H4 (cell line): ENCODE measurements at places on chromosomes 16 and 17. TPM values are rescaled to one million over a fixed set of nuclear protein-coding genes. Genes with fewer than 3 reads are reported as not detected.
A peak's percentile ranks its signal among the peaks of the same experiment; 100 is the strongest.

The CTRB2 gene
- total RNA-seq, result not detected in 2 replicates

The NETO2 gene
- total RNA-seq, result 58.7 and 69.8 TPM in 2 replicates

The BTBD17 gene
- total RNA-seq, result not detected in 2 replicates

The SPNS2 gene
- 0.06 and 0.52 TPM in 2 replicates for total RNA-seq

The KRTAP2-3 gene
- total RNA-seq, result 0.21 TPM in 1 of 2 replicates, not detected in the other

The PRAC2 gene
- total RNA-seq, result not detected in 2 replicates

The STAT5A gene
- total RNA-seq, result 0.35 and 0.41 TPM in 2 replicates

DNA sequence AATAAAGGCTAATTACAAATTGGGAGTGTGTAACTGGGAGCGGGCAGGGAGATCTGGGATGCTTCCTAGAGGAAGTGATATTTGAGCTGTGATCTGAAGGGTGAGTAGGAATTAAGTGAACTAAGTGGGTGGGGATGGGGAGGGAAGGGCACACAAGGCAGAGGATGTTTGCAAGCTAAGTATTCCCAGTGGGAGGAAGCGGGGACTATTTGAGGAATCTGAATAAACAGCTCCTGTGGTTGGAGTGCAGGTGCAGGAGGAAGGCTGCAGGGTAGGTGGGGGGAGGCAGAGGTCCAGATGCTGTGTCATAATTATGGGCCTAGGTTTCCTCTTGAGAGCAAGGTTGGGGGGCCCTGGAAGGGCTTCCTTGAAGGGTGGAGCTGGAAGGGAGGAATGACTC, 102.1 kb upstream of the HS3ST2 start:
- no peak for DNase-seq

- DNase-seq, result no peak
Observed at GRCh38 chr16:81641395-81642106, 137.5 kb upstream of the PLCG2 start.

DNA sequence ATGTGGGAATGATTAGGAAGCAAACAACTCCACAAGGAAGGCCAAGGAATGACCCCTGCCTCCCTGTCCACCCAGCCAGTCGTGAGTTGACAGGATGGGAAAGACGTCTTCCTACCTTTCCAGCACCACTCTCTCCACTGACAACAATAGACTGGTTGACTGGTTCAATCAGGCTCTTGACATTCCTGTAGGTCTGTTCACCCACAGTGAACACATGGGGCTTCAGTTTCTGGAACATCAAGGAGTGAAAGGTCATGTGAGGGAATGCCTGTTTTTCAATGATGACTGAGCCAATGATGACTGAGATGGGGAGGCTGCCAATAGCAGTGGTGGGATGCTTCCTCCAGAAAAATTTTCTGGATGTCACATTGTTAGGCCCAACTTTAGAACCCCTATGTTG, 9.6 kb downstream of the MYO19 start:
- DNase-seq, result no peak

DNA sequence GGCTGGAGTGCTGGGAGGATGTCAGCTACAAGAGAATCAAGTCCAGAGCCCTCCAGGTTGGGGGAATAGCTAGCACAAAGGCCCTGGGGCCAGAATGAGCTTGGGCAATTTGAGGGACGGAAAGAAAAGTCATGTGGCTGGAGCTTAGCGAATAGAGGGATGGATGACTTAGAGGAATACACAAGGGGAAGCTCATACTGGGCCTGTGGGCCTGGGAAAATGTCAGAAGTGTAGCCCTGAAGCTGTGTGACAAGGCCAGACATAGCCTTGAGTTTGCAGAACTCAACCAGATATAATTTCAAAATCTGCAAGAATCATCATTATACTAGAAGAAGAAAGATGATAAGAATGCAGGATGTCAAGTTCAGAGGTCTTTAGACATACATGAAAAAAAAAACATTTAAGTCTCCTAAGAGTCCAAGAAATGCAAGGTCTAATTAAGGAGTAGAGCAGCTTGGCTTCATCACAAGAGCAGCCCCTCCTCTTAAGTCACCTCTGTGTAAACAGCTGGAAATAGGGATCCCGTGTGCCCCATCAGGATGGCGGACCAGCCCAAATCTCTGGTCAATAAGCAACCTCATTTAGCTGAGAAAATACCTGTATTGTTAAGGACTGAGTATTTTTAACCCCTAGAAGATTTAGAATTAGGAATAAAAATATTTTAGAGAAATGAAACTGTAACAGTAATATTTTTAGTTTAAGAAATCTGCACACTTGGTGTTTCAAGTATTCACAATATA, 66.6 kb downstream of the ABCC12 start:
- no peak for DNase-seq

- no peak for DNase-seq
Observed at GRCh38 chr17:27336184-27336583, 42.3 kb downstream of the WSB1 start.

DNA sequence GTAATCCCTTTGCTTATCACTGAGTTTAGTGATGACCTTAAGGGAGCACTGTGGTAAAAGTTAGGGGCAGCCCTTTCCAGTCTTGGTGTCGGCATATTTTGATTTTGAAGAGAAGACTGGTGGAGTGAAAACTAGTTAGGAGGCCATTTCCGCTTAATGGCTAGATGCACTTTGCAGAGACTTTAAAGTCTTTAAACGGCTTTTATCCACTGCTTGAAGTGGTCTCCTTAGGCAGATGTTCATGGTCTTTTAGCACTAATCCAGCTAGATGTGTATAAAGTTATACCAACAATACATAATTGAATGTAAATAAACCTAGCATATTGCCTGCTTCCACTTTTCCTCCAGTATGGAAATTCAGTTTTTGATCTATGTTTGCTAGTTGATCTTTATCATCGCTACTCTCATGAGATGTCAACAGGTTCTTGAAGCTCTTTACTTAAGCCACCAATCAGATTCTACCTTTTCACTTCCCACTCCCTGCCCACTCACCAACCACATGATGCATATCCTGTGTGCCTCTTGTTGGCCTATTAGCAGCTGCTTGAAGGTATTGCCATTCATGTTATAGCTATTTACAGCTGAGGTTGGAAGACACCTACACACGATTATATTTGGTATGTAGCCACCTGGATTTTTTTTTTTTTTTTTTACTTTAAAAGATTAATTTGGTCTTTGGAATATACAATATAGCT, 132.0 kb downstream of the NLK start:
- no peak for DNase-seq

GRCh38 chr17:65886315-65887245, 305.4 kb downstream of the CEP112 start:
- DNase-seq, result no peak

DNA sequence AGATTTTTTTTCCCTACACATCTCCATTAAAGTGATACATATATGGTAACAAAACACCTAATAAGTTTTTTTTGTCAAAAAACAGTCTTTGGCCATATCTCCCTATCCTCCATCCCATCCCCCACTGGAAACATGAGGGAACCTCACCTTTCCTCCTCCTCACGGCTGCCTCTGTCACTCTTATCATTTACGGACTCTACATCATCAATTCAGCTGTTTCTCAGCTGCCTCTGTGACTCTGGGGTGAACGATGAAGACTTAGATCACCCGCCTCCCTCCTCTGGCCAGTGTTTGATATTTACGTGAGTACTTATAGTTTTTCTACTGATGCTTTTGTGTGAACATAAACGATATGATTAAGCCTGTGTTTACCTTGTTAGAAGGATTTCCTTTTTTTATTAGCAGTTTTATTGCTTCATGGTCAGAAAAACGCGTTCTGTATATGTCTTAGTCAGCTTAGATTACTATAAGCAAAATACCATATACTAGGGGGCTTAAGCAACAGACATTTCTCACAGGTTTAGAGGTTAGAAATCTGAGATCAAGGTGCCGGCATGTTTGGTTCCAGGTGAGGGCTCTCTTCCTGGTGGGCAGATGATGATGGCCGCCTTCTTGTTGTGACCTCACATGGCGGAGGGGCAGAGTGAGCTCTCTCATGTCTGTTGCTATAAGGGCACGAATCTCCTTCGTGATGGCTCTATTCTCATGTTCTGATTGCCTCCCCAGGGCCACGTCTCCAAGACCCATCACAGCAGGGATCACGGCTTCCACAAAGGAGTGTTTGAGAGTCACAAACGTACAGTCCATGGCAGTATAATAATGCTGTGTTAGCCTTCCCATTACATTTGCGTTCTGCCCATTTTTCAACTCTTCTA, 32.1 kb downstream of the DNAH17 start:
- DNase-seq, result no peak

DNA sequence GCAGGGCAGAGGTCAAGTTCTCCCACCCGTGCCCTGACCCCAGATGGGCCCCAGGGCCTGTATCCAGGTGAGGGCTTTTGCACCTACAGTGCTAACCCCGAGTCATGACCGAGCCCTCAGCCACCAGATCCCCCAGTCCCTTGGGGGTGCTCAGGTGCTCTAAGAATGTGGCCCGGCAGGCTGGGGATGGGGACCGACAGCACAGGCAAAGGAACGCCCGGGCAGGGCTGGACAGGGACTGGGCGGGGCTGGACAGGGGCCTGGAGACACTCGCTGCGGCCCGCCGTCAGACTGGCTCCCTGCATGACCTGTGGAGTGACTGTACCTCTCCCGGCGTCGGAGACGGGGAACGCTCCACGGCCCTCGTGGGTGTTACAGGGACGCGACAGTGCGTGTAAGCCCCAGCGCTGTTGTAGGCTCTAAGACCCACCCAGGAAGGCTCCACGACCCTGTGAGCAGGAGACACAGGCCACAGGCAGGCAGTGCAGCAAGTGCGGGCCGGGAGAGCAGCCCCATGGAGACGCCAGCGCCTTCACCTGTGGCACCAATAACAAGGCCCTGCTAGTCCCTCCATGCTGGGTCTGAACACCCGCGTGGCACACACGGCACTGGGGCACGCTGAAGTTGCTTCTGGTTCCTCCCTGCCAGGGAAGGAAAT, 38.8 kb downstream of the CBFA2T3 start:
- no peak for DNase-seq

GRCh38 chr17:43787728-43788127, 7.5 kb downstream of the CFAP97D1 start:
- DNase-seq, result no peak

GRCh38 chr17:34222722-34223497, 32.2 kb upstream of the CCL2 start:
- no peak for DNase-seq

DNA sequence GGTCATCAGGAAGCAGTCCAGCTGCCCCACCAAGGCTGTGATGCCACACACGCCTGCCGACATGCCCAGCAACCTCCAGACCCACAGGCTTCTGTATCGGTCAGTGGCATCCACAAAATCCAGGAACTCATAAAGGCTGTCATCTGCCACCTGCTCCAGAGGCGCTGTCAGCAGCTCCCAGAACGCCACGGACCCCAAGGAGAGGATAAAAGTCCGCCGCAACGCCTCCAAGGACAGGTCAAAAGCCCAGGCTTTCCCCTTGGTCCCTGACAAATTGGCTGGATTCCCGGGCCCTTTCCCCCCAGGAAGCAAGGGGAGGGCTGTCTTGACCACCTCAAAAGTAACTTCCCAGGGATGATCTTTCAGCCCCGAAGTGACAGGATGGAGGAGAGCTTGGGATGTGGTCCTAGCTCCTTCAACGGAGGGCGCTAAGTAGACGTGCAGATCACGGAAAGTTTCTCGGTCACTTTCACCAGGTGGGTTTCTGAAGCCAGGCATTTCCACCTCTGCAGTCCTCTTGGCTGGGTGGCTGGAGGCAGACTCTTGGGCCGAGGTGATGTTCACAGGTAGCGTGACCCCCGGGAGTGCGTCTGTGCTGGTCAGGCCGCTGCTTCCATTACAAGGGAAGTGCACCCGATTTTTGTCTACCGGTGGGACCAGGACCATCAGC, 854 bp downstream of the MFSD6L start:
- DNase-seq, result no peak

GRCh38 chr16:23286131-23286532, 16.0 kb upstream of the SCNN1B start:
- DNase-seq, result no peak

DNA sequence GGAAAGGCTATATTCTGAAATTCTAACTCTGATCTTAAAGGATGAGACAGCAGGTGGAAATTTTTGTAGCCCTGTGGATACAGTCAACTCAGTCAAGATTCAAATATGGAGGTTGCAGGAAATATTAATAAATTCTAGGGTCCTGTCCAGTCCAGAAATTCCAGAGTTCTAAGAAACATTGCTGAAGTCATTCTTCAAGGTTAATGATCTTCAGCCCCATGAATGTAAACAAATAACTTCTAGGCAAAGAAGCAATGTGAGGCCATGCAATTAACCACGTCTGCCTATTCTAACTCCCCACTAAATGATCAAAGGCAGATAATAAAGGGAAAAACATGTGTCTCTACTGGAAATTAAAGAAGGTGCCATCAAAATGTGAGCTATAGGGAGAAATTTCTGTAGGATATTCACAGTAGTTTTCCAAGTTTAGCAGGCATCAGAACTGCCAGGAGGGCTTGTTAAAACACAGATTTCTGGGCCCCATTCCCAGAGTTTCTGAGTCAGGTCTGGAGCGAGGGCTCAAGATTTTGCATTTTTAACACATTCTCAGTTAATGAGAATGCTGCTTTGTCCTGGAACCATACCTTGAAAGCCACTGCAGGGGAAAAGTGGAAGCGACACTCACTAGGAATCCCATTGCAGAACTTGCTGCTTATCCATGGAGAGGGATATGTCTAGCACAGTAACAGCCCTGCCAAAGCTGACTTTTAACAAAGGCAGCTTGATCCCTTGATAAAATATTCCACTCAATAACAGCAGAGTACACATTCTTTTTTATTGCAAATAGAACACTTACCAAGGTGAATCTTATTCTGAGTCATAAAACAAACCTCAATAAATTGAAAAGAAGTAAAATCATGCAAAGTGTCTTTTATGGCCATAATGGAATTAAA, 61.8 kb downstream of the DNAH3 start:
- no peak for DNase-seq

- DNase-seq, result no peak
Observed at GRCh38 chr17:47618410-47618809, 31.3 kb upstream of the KPNB1 start.

- no peak for DNase-seq
Observed at GRCh38 chr16:2022723-2023091, 3.1 kb downstream of the NPW start.

DNA sequence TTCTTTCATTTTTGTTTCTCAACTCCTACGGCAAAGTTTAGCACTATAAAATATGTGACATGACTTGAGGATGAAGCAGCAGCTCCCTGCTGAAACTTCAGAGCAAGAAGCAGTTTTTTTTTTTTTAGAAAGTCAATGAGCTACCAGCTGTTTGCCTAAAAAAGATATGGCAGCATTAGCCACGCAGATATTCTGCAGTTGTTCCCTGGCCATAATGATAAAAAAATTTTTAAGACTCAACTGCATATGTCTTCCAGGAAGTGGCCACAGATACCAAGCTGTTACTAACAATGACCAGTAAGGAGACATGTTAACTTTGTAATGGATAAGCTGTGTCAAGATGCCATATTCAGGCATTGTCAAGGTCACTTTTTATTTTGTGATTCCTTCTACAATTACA, 319.6 kb upstream of the CDH11 start:
- no peak for DNase-seq

- no peak for DNase-seq
Observed at GRCh38 chr17:76333673-76334505, 19.8 kb downstream of the PRPSAP1 start.

DNA sequence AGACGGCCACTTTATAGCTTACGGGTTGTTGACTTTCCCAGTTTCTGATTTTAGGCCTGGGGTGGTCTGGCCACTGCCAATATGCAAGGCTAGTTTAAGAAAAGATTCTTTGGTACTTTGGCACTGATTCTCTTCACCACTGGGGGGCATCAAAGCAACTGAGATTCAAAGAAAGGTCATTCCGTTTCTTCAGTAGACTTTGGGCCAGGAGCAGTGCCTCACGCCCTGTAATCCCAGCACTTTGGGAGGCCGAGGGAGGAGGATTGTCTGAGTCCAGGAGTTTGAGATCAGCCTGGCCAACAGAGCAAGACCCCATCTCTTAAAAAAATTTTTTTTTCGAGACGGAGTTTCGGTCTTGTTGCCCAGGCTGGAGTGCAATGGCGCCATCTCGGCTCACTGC, 53.0 kb downstream of the RPA1 start:
- DNase-seq, result peak; percentile 38

GRCh38 chr17:30332057-30332542, 1.8 kb downstream of the TMIGD1 start:
- peak; percentile 54 for DNase-seq
